ENCODE measurements at places on chromosomes 5 and 9.

DNA sequence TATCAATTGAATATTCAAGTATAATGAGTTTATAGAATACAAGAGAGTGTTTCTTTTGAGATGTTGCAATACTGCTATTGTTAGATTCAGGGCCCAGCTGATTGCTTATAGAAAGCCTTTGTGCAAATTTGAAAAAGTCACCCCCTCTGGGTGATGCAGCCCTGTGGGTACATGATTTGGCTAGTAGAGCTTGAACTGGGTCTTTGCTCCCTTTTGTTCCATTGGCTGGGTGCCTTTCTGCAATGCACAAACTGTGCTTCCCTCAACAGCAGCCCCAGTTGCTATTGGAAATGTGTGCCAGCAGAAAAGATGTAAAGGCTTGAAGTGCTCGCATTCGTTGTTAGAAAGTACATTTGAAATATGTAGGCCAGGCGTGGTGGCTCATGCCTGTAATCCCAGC, 61.8 kb upstream of the CEMIP2 start:
- DNase-seq, result no peak

- no peak for DNase-seq
These were observed 119.7 kb upstream of the CCDC152 start for GRCh38 chr5:42636946-42637345.

DNA sequence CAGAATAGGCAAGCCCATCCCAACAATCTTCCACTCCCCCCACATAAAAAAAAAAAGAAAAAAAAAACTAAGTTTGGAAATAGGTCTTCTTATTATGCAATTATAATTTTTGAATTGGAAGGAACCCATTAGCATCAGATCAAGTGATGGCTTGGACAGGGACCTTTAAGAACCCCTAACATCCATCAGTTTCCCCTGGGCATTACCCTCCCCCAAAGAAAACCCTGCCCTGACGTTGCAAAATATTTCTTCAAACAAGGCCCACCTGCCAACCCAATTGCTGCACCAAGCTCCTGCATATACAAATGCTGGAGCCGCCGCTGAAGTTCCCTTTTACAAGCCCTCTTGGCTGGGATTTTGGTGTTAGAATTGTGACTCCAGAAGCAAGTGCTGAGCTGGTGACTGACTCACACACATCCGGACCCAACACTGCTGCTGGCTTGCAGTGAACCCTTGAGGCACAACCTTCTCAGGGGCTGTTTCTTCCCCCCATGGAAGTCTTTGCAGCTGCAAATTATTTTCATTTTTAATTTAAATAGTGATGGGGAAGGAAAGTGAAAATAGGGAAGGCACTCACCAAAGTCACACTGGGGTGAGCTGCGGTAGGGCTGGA, 56.1 kb upstream of the AFAP1L1 start:
- no peak for DNase-seq

DNA sequence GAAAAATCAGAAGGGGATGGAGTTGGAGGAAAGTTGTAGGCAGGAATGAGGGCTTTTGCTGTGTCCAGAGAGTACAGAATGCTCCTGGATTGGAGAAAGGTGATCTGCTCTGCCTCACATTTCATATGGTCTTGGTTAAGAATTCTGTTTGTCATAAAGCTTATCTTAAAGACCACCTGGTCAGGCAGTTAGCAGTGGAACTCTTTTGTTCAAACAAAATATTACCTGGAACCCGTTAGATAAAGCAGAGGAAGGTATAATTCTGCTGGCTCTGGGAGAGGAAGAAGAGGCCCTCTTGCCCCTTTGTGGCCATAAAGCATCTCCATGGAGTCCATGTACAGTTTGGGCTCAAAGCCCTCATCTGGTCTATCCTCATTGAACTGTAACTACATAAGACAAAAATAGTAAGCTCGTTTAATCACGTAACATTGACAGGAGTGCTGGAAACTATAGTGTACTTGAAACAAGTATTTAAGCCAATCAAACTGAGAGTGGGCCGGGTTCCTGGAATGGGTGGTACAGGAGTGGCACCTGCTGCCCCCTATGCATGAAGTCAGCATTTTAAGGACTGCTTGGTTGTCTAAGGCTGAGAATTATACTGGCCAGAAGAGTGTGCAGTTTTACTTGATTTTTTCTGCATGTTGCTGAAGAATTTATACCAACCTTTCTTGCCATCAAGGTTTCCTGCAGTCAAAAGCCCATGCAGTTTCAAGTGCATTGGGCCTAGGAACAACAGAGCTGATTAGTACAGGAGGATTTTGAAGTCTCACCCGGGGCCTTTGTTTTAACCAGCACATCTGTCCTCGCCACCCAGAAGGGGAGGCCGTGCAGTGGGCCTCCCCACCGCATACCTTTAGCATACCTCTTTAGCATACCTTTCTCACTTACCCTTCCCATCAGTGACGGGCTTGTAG, 39.9 kb downstream of the STXBP1 start:
- no peak for DNase-seq

DNA sequence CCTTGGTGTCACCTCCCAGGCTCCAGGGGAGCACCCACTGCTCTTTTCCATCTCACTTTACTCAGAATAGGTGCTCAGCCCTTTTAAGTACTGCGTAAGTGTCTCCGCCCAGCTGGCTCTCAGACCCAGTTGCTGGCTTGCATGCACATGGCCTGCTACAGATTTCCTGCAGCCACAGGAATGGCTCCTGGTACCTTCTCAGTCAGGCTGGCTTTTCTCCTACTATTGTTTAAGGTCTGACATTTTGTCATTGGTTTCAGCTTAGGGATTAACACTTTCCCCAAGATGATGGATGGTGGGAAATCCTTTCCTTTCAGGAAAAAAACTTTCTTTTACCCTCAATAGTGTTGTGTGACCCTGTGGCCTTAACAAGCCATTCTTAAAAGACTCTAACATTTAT, 1652.3 kb upstream of the WWC1 start:
- DNase-seq, result no peak

DNA sequence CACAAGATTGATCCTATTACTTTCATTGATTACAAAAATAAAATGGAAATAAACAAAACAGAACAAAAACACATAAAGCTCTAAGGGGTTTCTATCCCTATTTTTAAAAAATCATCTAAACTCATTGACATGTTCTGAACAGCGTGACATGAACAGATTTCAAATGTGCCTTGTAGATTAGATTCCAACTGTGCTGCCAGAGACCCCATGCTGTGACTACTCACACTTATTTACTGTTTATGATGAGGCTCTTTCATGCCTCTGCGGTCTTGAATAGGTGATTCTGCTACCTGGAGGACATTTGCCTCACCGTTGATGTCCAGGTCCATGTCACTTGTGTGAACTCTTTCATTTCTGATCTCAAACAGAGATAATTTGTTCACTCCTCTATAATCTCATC, 990.2 kb downstream of the CDH12 start:
- no peak for DNase-seq

GRCh38 chr9:38246833-38247232, 145.7 kb upstream of the ALDH1B1 start:
- DNase-seq, result no peak

DNA sequence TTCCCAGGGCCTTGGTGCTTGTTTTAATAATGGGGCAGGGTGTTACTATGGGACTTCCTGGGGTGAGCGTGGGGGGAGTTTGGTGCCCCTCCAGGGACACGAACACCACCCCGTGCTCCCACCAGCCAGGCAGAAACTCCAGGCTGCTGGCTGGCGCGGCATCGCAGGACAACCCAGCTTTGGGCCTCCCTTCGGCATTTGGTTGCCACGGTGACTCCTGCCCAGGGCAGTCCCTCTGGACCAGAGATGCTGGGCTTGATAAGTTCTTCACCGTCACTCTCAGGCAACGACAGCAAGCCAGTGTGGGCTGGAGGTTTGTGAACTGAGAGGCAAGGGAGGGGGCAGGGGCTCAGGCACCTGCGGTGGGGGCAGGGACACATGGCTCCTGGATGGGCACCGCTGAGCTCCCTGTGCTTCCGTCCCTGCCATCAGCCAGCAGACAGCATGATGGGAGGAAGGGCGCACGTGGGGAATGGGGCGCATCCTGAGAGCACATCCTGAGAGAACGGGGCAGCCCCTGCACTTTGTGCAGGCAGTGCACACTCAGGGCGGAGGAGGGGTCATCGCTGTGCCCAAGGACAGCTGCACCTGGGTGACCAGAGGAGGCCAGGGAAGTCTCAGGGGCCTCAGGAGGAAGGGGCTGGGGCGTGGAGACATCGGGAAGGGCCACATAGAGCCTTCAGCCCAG, 116.4 kb downstream of the RXRA start:
- DNase-seq, result no peak

GRCh38 chr5:155953335-155953734, 373.6 kb upstream of the SGCD start:
- no peak for DNase-seq

DNA sequence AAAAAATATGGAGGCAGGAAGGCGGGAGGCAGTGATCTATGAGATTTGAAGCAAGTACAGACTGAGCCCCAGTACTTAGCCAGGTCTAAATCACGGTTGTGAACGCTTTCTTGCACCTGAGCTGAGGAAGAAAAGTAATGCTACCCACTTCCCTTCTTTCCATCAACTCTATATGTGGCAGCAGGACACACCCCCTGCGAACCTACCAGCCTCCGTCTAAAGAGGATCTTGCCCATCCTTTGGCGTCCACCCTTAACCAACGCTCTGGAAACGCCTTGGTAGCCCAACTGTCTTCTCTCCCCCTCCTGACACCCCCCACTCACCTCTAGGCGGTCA, 545 bp downstream of the HMGCS1 start:
- no peak for DNase-seq

DNA sequence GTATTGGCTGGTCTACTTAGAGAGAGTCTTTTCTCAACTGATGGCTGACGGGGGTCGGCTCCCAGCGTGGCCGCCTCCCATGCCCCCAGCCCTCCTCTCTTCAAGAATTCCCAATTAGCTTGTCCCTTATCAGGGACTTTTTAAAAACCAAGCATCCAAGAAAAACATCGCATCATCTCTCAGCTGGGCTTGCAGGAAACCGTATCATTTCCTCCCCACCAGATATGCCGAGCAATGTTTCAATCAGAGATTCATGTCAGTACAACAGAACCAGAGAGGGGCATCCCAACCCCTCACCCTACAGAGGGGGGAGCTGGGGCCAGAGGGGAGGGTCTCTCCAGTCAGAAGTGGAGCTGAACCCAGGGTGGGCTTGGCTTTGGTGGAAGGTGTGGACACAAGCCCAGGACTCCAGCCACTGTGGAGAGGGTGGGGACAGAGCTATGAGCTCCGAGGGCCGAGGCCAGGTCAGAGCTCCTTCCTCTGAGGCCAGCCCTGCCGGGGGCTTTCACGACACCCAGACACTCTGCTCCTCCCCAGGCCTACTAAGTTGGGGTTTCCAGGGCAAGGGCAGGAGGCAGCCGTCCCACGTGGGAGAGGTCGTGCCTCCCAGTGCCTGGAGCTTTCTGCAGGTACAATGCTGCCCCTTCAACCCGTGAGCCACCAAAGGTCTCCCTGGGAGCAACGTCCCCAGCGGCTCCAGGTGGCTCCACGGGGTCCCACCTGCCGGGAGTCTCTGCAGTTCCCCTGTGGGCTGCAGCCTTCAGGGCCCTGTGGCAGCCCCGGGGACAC, 39.0 kb upstream of the TMEM250 start:
- DNase-seq, result no peak

GRCh38 chr5:107601076-107601475, 69.7 kb downstream of the EFNA5 start:
- DNase-seq, result no peak

Measured in esophagus squamous epithelium (tissue), 5 donors.